ENCODE measurements at places on chromosomes 13 and 19. TPM values are rescaled to one million over a fixed set of nuclear protein-coding genes. Genes with fewer than 3 reads are reported as not detected.

- DNase-seq: no peak
These were observed 23.0 kb downstream of the FAM216B start for GRCh38 chr13:42804244-42804874.

Gene IGSF23
- total RNA-seq: not detected

DNA sequence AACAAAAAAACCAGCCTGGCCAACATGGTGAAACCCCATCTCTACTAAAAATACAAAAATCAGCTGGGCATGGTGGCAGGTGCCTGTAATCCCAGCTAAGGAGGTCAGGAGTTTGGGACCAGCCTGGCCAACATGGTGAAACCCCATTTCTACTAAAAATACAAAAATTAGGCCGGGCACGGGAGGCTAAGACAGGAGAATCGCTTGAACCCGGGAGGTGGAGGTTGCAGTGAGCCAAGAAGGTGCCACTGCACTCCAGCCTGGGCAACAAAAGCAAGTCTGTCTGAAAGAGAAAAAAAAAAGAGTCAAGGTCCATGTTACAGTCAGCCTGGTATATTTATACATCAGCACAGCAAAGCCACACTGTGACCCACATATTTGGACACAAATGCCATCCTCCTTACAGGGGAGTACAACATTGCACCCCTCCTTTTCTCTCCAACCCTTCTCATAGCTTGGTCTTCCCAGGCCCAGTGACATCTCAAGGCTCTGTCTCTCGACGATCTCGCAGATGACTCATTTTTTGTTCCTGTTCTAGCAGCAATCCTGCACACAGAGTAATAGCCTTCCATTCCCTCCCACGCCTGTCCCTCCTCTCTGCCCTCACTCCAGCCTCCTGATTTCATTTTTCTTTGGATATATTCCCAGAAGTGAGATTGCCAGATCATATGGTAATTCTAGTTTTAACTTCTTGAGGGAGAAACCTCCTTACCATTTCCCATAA lies 21.0 kb upstream of the DPP9 start:
- DNase-seq: no peak

Gene KIR2DL3
- total RNA-seq: not detected

DNA sequence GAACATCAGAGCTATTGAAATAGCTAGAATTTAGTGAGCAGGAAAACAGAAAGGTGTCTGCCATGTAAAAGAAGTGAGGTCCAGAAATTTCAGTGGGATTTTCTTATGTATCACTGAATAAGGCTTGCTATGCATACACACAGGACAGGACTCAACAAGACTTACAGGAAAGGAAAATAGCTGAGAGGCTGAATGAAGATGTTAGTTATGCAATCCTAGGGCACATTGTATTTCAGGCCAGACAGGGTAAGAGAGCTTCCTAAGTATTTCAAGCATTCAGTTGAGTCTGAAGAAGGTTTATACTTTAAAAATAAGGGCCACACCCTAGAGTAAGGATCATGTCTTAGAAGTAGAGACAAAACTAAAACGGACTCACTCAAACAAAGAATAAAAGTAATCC lies 419.9 kb upstream of the PRR20A start:
- no peak for DNase-seq

Gene COL4A2
- 0.80 TPM for total RNA-seq

Gene OLFM2
- 0.16 TPM for total RNA-seq
